Panc1 (cell line): ENCODE measurements at places on chromosomes 5 and 9. TPM values are rescaled to one million over a fixed set of nuclear protein-coding genes. Genes with fewer than 3 reads are reported as not detected.

GRCh38 chr9:121757281-121757585, 105.8 kb downstream of the DAB2IP start:
- H3K4me1 ChIP-seq: no peaks in the 10 kb centered on the region
- DNase-seq: no peak
- no peaks in the 10 kb centered on the region for H3K27me3 ChIP-seq
- H3K4me3 ChIP-seq: no peak overlapping the region
- no peak overlapping the region for H3K27ac ChIP-seq

DNA sequence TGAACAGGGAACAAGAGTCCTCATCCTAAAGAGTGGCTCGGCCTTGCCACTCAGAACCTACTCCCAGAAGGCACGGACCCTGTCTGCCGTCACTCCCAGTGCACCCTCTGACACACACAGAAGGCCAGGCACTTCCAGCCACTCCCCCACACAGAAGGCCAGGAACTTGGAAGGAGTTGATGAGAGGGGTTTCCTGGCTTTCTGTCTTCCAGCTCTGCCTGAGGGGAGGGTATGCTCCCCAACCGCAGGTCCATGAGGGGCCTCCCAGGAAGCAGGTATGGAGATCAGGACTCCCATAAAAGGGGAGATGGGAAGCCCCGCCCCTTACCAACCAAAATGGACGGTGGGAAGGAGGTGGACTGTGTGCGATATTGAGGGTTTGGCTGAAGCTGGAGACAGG, 247.6 kb upstream of the IRX4 start:
- H3K27ac ChIP-seq: no peak overlapping the region
- H3K36me3 ChIP-seq: no peaks in the 10 kb centered on the region
- H3K4me1 ChIP-seq: no peaks in the 10 kb centered on the region
- H3K4me3 ChIP-seq: no peak overlapping the region

DNA sequence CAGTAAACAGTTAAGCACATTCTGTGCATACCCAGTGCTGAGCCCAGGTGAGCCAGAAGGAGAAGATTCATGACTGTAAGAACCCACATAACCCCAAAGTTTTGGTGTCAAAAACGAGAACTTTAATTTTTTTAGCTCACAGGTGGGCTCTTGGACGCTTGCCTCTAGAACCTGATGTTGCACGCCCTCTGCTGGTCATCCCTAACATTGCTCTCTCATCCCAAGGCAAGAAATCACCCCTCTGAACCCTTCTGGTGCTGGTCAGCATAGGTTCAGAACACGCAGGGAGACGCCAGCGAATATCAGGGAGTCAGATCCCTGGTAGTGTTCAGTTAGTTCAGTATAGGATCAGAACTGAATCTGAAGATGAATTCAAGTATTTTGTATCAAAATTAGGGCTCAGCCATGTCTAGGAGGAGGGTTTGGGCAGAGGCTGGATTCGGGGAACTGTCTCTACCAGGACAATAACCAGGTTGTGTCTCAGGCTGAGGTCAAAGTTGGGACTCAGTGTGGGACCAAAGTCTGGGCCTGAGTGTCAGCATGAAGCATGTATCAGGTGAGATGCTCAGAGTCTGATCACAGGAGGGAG, 4.1 kb upstream of the DNAJB5 start:
- no peaks in the 10 kb centered on the region for H3K36me3 ChIP-seq
- DNase-seq: no peak
- H3K27ac ChIP-seq: no peak overlapping the region
- H3K4me3 ChIP-seq: no peak overlapping the region

DNA sequence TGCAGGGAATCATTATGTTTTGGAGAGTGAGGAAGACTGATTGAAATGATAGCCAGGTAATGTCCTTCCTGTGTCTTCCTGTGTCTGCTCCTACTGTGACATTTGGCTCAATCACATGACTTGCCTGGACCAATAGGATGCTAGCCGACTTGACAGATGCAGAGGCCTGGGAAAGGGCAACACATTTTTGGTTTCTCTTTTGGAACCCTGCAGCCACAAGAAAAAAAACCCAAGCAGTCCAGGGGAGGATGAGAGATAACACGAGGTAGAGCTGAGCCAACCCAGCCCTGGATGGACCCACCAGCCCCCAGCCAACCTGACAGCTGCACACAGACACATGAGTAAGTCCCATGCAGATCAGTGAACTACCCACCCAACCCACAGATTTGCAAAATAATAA, 256.1 kb upstream of the SMARCA2 start:
- H3K27ac ChIP-seq: no peak overlapping the region
- H3K36me3 ChIP-seq: no peaks in the 10 kb centered on the region
- H3K27me3 ChIP-seq: no peaks in the 10 kb centered on the region
- no peaks in the 10 kb centered on the region for H3K4me1 ChIP-seq

PROB1 gene
- total RNA-seq: 2.3 TPM

- H3K36me3 ChIP-seq: no peaks in the 10 kb centered on the region
- H3K4me1 ChIP-seq: no peaks in the 10 kb centered on the region
- no peak overlapping the region for H3K27ac ChIP-seq
- no peak overlapping the region for H3K4me3 ChIP-seq
- DNase-seq: no peak
Measured at GRCh38 chr9:106755736-106756135, 107.2 kb upstream of the ZNF462 start.
